CD4-positive, alpha-beta memory T cell (primary cell): ENCODE measurements at places on chromosomes 13 and 19. TPM values are rescaled to one million over a fixed set of nuclear protein-coding genes. Genes with fewer than 3 reads are reported as not detected.

The LGALS14 gene
- not detected for total RNA-seq

The CGB3 gene
- not detected for total RNA-seq

The GRIK5 gene
- 0.17 TPM for total RNA-seq

The ZNF180 gene
- total RNA-seq, result 18.0 TPM

The ANGPTL4 gene
- not detected for total RNA-seq

The AXL gene
- total RNA-seq, result not detected

The POLR1G gene
- 2.0 TPM for total RNA-seq

The METTL21C gene
- not detected for total RNA-seq

- H3K27me3 ChIP-seq, result no peaks in the 10 kb centered on the region
- peaks cover 18% of the 10 kb centered on the region for H3K36me3 ChIP-seq
- H3K4me1 ChIP-seq, result peaks cover 26% of the 10 kb centered on the region
- DNase-seq, result no peak
Observed at GRCh38 chr19:49820125-49820524, 2.0 kb downstream of the MED25 start.

DNA sequence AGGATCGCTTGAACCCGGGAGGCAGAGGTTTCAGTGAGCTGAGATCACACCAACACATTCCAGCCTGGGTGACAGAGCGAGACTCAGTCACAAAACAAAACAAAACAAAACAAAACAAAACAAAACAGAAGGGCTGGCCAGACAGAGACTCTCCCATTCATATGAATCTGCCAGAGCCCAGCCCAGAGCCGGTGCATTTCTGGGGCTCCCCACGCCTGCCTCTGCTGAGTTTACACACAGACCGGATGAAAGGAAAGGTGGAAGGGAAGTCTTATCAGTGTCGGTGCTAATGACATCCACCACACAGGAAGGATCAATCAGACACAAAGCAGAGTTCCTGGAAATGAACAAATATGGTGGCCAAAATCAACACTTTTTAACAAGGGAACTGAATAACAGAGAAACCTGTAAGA lies 6.8 kb downstream of the TRAPPC6A start:
- DNase-seq, result peak; percentile 77
- no peaks in the 10 kb centered on the region for H3K36me3 ChIP-seq
- peaks cover 60% of the 10 kb centered on the region for H3K4me1 ChIP-seq

DNA sequence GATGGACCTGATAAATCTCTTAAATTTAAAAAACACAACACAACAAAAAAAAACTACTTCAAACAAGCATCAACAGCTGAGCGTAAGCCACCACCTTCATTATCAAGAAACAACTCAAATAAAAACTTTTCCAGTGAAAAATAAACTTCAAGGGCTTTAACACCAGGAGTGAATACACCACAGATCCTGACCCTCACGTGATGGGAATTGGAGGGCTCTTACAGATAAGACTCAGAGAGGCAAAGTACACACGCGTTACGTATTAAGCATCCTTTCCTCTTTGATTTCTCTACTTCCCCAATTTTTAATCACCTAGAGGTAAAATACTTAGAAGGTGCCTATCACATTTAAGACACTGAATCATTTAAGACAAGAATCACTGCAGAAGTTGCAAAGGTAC lies 573 bp upstream of the STARD13 start:
- no peak overlapping the region for H3K4me3 ChIP-seq
- no peaks in the 10 kb centered on the region for H3K36me3 ChIP-seq

GRCh38 chr19:41324231-41324702 lies 14.3 kb downstream of the CCDC97 start:
- H3K4me3 ChIP-seq, result no peak overlapping the region
- peaks cover 40% of the 10 kb centered on the region for H3K4me1 ChIP-seq
- DNase-seq, result no peak
- no peaks in the 10 kb centered on the region for H3K27me3 ChIP-seq
- peaks cover 54% of the 10 kb centered on the region for H3K36me3 ChIP-seq

DNA sequence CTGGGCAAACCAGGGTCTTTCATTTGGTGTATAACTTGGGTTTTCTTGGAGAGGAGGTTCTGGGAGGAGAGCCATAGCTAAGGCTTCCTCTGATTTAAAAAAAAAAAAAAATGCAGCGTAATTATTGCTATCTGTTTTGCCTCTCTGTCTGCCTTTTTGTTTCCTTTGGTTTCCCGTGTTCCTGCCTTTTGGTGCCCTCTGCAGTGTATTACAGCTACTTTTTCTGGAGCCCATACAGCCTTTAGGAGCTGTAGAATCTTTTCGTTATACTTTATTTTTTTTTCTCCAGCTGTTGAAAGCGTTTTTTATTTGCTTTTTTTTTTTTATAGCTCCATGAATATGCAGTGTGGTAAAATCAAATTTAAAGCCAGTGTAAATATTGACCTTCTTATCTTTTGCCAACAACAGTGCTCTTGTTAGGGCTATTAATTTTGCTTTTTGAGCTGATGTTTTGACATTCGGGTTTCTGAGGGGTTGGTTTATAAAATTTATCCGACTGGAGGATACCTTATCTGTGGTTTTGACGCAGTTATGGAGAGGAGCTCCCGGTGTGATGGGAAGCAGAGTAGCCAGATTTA lies 38.1 kb downstream of the ZNF493 start:
- no peaks in the 10 kb centered on the region for H3K27me3 ChIP-seq
- no peaks in the 10 kb centered on the region for H3K36me3 ChIP-seq
- no peak for DNase-seq
- no peaks in the 10 kb centered on the region for H3K4me1 ChIP-seq
- no peak overlapping the region for H3K4me3 ChIP-seq

GRCh38 chr13:100508996-100509395 lies 79.6 kb downstream of the GGACT start:
- peaks cover 15% of the 10 kb centered on the region for H3K4me1 ChIP-seq
- no peaks in the 10 kb centered on the region for H3K27me3 ChIP-seq
- DNase-seq, result no peak
- no peak overlapping the region for H3K4me3 ChIP-seq
- H3K27ac ChIP-seq, result no peak overlapping the region
- no peaks in the 10 kb centered on the region for H3K36me3 ChIP-seq

DNA sequence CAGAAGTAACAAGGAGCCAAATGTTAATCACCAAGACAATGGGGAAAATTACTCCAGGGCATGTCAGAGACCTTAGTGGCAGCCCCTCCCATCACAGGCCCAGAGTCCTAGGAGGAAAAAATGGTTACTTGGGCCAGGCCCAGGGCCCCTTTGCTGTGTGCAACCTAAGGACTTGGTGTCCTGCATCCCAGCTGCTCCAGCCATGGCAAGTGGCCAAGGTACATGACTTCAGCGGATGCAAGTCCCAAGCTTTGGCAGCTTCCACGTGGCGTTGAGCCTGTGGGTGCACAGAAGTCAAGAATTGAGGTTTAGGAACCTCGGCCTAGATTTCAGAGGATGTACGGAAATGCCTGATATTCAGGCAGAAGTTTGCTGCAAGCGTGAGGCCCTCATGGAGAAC lies 46.7 kb downstream of the OR10H4 start:
- no peaks in the 10 kb centered on the region for H3K36me3 ChIP-seq
- H3K4me3 ChIP-seq, result no peak overlapping the region
- H3K27ac ChIP-seq, result no peak overlapping the region
- H3K4me1 ChIP-seq, result no peaks in the 10 kb centered on the region
- no peak for DNase-seq

GRCh38 chr19:47036097-47036651 lies 12.2 kb downstream of the TMEM160 start:
- H3K27ac ChIP-seq, result no peak overlapping the region
- H3K4me3 ChIP-seq, result peak overlapping the region; percentile 36
- DNase-seq, result no peak
- no peaks in the 10 kb centered on the region for H3K27me3 ChIP-seq
- no peaks in the 10 kb centered on the region for H3K36me3 ChIP-seq
- H3K4me1 ChIP-seq, result peaks cover 23% of the 10 kb centered on the region

- peaks cover 58% of the 10 kb centered on the region for H3K4me1 ChIP-seq
- H3K27me3 ChIP-seq, result no peaks in the 10 kb centered on the region
- DNase-seq, result no peak
Observed at GRCh38 chr19:42281827-42282762, 13.0 kb downstream of the CIC start.

DNA sequence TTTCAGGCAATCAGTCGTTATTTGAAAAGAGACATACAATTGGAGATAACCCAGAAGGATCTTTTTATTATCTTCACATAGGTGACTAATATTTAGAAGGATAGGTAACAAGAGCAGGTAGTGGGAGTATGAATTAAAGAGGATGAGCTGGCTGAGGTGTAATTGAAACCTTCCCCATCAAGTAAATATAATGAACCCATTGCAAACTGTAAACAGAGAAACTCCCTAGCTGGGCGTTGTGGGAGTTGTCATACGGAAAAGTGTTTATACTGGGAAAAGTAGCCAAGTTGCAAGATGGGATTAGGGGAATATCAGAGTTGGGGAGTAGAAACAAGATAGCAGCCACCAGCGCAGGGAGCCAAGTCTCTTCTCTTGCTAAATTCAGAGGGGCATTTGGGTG lies 448.4 kb downstream of the COG6 start:
- no peak overlapping the region for H3K4me3 ChIP-seq
- no peaks in the 10 kb centered on the region for H3K27me3 ChIP-seq
- DNase-seq, result no peak
- no peaks in the 10 kb centered on the region for H3K36me3 ChIP-seq
- no peak overlapping the region for H3K27ac ChIP-seq

- DNase-seq, result no peak
- peaks cover 31% of the 10 kb centered on the region for H3K27me3 ChIP-seq
- H3K27ac ChIP-seq, result no peak overlapping the region
- H3K36me3 ChIP-seq, result no peaks in the 10 kb centered on the region
- no peak overlapping the region for H3K4me3 ChIP-seq
- H3K4me1 ChIP-seq, result peaks cover 56% of the 10 kb centered on the region
Observed at GRCh38 chr19:6588508-6589345, 2.2 kb downstream of the CD70 start.

GRCh38 chr13:28734906-28735305 lies 16.1 kb upstream of the SLC46A3 start:
- H3K36me3 ChIP-seq, result no peaks in the 10 kb centered on the region
- no peak overlapping the region for H3K27ac ChIP-seq
- no peak overlapping the region for H3K4me3 ChIP-seq
- DNase-seq, result no peak
- no peaks in the 10 kb centered on the region for H3K4me1 ChIP-seq
- H3K27me3 ChIP-seq, result peaks cover 5% of the 10 kb centered on the region
